PC-9 (cell line): ENCODE measurements at places on chromosomes 2 and 18. TPM values are rescaled to one million over a fixed set of nuclear protein-coding genes. Genes with fewer than 3 reads are reported as not detected.

DNAJC5G gene
- not detected in 2 replicates for total RNA-seq

C2orf78 gene
- not detected in 2 replicates for total RNA-seq

OTOS gene
- not detected in 2 replicates for total RNA-seq

GRCh38 chr2:20448246-20448976 is 1.5 kb downstream of the RHOB start:
- 0 out of 2 replicates have a peak overlapping the region, but pooled peaks have one; percentile 69 for H3K27ac ChIP-seq
- H3K4me3 ChIP-seq, result peak overlapping the region; percentile 97
- H3K4me1 ChIP-seq, result peaks cover 46% of the 10 kb centered on the region
- DNase-seq, result no peak
